ENCODE measurements at places on chromosomes 12 and 14.

GRCh38 chr14:71613168-71613567, 319.1 kb upstream of the RGS6 start:
- DNase-seq = no peak

GRCh38 chr12:34599530-34600513, 577.5 kb downstream of the ALG10 start:
- DNase-seq = peak; percentile 20

DNA sequence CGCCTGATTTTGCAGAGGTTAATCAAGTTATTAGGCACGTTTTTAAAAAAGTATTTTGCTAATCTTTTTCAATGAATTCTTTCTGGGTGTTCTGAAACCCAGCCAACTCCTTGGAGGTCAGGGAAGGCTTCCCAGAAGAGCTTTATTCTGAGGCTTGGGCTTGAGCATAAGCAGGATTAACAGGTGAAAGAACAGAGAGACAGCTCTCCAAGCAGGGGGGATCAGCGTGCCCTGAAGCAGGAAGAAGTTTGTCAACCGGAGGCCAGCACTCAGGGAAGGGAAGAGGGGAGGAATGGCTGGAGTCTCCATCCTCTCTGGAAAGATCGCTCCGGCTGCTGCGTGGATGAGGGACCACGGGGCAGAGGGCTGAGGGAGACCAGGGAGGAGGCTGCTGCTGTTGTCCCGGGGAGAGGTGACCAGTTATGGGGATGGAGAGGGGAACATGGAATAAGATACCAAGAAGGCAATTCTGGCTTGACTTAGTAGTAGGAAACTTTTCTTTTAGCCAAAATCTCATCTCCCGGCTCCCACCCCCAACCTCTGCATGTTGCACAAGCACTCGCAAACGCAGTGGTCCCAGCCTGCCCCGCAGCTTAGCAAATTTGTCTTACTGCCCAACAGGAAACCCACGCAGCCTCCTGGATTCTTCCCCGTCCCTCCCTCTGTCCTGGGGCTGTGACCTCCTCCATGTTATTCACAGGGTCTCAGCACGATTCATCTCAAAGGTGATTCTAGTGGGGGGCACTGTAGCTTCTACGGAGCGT, 1.1 kb upstream of the SSH1 start:
- peak; percentile 62 for DNase-seq

GRCh38 chr14:26401179-26401968, 196.5 kb downstream of the NOVA1 start:
- DNase-seq = no peak

DNA sequence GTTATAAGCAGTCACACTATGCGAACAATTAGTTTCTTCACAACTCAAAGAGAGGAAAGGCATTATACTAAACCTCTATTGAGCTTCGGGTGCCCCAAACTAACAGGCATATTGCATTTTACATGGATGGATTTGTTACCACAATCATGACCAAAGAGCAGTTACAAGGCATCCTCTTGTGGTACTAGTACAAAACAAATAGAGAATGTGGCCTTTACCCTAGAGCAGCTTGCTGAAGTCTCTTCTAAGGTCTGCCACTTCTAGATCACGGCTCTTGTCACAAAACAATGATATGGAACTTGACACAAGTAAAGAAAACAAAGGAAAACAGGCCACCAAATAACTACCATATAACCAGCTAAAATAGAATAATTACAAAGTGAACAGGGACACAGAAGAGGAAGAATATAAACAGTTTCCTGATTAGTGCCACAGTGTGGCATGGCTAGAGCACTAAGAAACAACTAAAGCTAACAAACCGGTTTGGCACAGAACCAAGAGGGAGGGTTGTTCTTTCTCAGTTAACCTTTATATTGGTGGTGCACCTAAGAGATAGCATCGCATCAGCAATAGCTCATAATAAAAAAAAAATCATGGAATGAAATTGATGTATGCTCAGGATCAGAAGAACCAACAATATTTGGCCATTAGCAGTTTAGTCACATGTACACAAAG, 209.7 kb upstream of the ATP2B1 start:
- DNase-seq = no peak

DNA sequence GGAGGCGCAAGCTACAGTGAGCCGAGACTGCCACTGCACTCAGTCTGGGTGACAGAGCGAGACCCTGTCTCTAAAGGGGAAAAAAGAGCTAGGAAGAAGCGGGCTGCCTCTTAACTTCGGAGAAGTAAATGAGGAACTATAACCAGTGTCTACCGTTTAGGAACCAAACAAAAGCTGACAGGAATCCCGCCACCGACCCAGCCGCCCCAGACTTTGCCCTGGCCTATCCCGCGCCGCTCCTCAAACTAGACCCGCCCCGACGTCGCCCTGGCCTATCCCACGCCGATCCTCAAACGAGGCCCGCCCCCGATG, 568 bp upstream of the SIVA1 start:
- DNase-seq = no peak

- no peak for DNase-seq
Observed at GRCh38 chr14:81256289-81256960, 35.7 kb upstream of the GTF2A1 start.

GRCh38 chr12:132700212-132700822, 10.3 kb upstream of the PGAM5 start:
- DNase-seq = no peak

DNA sequence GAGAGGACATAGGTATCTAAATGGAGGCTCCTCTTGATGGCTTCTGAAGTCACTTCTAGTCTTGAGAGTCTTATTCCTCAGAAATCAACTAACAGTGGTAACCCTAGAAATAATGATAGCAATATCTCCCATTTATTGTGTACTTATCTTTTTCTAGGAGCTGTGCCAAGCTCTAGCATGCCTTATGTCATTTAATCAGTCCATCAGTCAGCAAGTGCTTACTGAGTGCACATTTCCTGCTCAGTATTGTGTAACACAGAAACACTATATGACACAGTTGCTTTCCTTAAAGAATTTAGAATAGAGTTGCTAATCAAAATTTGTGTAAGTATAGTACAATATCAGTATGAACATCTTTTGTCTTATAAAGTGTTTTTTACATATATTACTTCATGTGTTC, 36.6 kb downstream of the KRT76 start:
- no peak for DNase-seq

DNA sequence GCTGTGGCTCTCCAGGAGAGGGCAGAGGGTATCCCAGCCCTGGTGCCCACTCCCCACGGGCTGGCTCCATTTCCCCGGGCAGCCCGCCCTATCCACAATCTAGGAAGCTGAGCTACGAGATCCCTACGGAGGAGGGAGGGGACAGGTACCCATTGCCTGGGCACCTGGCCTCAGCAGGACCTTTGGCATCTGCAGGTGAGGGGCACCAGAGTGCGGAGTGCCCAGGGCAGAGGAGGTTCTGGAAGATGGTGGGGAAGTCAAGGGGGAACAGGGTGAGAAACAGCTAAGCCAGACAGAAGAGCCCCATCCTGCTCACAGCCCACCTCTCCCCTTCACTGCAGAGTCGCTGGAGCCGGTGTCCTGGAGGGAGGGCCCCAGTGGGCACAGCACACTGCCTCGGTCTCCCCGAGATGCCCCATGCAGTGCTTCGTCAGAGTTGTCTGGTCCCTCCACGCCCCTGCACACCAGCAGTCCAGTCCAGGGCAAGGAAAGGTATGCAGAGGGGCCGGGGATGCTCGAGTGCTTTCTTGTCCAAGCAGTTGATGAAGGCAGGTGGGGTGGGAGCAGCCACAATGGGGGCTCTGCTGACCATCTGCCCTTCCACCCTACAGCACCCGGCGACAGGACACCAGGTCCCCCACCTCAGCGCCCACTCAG, 10.3 kb downstream of the TNS2 start:
- DNase-seq = no peak

Data from ecto neural progenitor cell (in vitro differentiated cells).